NCI-H526 treated with DMSO at 0.1 percent for 48 hours (cell line): ENCODE measurements at places on chromosomes 11 and 22.

DNA sequence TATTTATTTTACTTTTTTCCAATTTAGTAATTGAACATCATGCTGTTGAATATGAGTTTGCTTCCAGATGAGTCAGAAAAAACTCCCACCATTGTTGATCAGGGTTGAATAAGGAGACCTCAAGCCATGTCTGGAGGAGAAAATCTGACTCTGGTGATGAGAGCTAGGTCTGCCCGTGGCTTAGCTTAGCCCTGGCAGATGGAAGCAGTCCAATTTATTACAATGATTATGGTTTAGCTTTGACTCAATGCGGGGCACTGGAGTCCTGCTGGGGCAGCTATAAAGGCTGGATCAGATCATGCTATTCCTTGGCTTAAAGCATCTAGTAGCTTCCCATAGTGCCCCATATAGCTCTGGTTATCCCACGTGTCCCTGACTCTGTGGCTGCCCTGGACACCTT, 506.5 kb downstream of the MN1 start:
- DNase-seq, result no peak

- DNase-seq, result no peak
Observed at GRCh38 chr22:38284042-38284402, 11.2 kb upstream of the TMEM184B start.

DNA sequence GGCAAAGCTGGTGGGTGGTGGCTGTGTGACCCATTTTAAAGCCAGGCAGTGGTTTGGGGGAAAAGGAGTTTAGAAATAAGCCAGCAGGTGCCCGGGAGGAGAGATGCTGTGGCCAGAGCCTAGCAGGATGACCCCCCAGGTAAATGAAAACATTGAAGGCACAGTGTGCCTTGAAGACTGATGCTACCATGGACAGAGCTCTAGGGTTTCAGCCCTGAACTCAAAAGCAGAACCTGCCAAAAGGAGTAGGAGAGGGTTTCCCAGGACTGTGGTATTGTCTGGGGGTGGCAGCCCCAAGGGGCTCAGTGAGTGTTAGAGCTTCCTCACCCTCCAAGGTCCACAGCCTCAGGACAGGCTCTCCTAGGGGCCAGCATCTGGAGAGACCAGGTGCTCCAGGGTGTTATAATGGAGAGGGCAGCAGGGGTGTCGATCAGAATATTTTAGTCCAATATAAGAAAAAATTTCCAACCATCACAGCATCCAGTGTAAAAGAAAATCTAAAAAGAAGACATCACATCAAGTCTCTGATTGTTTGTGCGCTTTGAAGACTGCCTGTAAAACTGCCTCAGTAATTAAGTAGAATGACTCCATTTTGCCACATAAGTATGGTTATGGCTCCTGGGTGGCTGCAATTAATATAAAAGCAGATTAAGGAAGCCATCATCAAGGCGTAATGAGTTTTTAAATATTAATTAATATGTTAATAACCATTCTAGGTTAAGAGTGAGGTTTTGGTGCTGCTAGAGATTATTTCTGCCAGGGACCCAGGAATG, 88.6 kb upstream of the LMO1 start:
- DNase-seq, result no peak

DNA sequence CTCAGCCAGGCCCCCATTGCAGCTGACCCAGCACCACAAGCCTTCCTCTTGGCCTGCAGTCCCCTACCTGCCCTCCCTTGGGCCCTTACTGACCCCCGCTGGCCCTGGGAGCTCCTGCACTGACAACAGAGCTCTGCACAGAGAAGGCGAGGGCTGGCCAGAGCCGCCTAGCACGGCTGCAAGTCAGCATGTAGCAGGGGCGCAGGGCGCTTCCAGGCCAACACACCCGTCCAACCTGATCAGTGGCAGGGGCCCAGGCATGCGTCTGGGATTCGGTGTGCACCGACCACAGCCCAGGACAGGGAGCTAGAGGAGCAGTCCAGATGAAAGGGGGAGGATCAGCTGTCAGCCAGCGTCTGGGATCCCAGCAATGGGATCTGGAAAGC, 7.6 kb downstream of the WNT7B start:
- no peak for DNase-seq

DNA sequence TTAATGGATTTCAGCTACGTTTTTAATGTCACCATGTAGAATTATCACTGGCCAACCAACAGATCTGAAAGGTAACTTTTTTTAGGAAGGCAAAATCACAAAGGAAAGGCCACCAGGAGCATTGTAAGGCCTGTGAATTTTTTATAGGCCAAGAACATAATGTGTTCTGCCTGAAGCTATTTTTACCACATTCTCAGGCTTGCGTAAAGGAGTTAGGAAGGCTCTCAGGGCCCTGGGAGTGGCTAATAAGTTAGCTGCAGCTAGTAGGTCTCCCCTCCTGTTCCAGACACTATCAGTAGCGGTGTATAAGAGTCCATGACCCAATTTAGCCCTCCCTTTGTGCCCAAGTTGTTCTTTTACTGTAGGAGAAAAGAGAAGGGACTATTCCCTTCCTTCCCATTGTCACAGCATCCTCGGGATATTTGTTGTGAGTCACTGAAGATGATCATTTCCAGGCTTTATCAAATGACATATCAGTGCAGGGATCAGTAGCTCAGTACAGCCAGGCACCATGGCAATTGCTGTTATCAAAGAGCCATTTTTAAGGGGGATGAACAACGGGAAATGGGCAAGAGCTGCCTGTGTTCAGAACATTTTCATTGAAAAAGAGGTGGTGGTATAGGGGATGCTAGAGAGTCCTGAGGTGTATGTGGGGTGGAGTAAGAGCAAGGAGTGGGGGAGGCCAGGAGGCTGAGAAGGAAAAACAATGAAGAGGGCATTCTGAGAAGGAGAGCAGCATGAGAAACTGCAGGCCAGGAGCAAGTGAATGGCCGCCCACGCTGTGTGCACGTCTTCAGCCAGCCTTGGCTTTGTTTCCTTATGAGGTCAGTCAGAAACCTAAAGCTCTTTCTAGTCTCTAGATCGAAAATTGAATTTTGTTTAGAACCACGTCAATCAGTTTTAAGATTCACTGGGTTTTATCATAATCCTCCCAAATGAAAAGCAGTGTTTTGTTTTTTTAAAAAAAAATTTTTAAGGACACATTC, 940.3 kb downstream of the NTM start:
- DNase-seq, result no peak

DNA sequence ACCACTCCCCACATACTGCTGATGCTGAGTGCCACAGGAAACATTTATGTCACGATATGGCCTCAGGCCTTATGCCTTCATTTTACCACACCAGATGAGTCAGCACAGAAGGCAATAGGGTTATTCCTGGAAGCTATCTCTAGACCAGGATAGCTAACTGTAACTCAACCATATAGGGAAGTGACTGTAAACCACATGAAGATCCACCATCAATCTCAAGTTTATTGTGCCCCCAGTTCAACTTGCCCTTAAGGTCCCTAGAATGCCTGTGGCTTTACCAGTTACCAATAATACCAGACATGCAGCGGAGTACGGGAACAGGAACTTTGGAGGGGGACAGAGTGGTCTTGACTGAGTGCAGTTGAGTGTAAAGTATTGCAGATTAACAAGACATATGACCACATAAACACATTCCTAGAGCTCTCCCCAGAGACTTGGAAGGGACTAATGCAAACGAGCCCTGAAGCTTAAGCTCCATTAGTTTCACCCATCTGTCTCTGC, 180.9 kb downstream of the KIF18A start:
- DNase-seq, result no peak

DNA sequence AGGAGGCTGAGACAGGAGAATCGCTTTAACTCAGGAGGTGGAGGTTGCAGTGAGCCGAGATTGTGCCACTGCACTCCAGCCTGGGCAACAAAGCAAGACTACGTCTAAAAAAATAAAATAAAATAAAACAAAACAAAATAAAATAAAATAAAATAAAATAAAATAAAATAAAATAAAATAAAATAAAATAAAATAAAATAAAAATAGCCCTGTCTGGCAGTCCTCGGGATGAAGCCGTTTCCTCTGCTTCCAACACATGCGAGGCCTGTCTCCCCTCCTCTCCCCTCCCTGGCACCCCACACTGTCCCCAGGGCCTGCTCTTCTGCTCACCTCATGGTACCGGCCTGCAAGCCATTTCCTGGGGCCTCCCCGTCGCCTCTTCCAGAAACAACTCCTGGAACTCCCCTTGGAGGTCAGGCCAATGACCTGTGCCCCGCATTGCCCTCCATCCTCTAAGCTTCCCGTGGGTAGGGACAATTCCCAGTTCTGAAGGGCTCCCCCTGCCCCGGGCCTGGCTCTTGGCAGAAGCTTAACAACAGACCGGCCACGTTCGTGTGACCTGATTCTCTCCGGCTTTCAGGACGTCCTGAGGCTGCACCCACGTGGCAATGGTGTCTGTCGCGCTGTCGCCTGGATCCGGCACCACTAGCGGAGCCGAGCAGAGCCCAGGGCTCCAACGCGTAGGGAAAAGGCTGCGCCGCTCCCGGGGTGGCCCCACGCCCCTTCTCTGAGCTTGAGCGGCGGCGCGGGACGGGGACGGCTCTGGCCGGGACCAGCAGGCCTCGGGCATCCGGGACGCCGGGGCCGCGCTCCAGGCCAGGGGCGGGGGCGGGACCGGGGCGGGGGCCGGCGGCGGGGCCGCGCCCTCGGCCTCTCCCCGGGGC, 456 bp upstream of the PARVB start:
- no peak for DNase-seq

DNA sequence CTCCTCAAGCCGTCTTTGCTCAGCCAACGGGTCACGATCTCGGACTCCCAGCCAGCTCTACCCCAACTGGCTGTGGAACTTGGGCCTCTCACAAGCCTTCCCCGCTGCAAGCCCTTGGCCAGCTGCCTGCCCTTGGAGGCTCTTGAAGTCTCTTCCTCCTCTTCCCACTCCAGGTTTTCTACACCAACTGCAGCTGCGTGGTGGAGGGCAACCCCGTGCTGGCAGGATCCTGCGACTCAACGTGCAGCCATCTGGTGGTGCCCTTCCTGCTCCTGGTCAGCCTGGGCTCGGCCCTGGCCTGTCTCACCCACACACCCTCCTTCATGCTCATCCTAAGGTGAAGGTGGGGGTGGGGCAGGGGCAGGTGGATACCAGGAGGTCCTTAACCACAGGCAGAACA, 40.5 kb upstream of the TPBGL start:
- no peak for DNase-seq

DNA sequence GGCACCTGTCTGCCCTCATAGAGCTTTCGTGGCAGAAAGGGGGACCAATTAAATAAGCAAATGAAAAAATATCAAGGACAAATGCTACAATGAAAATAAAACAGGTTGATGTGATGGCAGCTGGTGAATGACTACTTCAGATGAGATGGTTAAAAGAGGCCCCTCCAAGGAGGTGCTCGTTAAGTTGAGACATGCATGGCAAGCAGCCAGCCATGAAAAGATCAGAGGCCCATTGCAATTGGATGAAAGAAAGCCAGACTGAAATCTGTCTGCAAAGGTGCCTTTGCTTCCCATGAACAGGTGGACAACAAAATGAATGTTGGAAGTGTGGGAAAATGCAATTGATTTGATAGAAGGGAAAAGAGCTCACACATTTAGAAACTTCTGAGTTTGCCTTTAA, 848 bp upstream of the TRPC6 start:
- no peak for DNase-seq

DNA sequence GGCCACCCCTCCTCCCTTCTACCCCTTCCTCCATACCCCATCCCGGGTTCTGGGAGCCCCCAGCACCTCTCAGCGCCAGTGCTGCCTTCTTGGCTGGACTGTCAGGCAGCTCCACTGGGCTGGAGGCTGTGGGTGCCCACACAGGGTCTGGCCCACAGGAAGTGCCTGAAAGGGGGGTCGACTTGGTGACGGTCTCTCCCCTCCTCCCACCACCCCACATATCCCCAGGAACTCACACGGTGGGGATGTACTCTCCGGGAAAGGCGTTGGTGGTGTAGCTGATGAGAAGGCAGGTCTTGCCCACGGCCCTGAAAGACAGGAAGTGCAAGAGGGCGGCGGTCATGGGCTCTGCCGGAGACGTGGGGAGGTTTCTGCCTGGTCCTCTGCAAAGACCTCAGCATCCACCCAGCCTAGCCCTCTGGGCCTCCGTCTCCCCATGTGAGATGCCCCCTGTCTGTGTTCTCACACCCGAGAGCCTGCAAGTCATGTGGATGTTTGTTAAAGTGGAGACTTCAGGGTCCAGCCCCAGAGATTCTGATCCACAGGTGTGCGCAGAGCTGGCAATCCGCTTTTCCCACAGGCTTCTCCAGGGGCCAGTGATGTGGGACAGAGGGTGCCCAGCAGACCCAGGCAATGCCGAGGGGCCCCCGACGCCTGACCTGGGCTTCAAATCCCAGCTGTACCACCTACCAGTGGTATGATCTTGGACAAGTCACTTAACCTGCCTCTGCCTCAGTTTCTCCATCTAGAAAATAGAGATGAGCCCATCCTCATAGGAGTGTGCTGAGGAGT, 2.5 kb downstream of the RAC2 start:
- DNase-seq, result no peak

DNA sequence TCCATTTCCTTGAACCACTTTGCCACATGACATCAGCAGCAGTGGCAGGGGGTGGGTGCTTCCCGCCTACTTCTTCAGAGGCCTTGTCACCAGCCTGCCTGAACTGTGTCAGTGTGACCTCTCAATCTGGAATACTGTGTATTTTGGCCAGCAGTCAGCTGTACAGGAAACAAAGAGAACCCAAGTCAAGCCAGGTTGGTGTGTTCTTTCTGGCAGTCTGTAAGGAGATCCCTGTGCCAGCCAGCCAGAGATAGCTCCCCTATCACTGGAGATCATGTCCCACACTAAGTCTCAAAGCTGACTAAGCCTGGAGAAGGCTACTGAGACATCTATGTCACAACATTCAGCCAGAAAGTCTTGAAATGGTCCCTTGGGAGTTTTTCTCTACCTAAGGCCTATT, 142.1 kb downstream of the TRPC6 start:
- DNase-seq, result no peak
